ENCODE measurements at places on chromosomes 1 and 21.

DNA sequence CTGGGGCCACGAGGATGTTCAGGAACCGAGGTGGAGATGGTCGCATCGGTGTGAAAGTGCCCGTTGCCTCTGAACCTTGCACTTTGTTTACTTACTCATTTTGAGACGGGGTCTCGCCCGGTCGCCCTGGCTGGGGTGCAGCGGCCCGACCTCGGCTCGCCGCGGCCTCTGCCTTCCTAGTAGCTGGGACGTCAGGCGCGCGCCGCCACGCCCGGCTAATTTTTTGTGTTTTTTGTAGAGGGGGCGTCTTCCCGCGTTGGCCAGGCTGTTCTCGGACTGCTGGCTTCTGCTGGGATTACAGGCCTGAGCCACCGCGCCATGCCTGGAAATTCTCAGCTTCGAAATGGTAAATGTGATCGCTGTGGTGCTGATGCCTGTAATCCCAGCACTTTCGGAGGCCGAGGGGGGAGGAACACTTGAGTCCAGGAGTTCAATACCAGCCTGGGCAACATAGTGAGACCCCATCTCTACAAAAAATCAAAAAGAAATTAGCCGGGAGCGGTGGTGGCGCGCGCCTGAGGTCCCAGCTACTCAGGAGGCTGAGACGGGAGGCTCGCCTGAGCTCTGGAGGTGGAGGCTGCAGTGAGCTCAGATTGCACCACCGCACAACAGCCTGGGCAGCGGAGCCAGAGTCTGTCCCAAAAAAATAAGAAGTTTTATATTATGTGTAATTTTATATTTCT, 684 bp upstream of the MRPL20 start:
- DNase-seq, result no peak

DNA sequence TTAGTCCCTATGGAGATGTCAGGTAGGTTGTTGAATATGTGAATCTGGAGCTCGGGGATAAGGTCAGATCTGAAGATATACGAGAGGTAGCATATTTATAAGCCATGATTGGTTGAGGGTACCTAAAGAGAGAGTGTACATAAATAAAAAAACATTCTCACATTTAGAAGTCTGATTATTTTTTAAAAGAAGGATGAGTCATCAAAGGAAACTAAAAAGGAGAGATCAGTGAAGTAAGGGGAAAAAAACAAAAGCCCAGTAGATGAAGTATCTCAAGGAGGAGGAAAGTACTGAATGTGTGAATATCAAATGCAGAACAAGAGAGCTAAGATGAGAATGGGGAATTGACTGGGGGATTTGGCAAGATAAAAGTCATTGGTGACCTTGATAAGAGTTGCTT, 15.7 kb upstream of the ANGPTL1 start:
- no peak for DNase-seq

GRCh38 chr1:70411360-70411844, 334 bp downstream of the CTH start:
- peak; percentile 18 for DNase-seq

- no peak for DNase-seq
Observed at GRCh38 chr1:42738678-42739226, 1.3 kb downstream of the CLDN19 start.

DNA sequence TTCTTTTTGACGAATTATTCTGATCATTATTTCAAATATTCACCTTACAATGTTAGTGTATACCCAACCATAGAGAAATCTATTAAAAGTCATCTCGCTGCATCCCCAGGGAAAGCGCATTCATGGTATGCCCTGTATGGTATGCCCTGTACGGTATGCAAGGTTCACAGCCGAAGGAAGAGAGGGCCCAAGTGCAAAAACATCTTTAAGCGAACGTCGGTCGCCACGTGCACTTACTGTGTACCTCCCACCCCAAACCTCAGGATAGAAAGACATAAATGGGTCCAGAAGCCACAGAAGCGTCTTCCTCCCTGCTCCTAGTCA, 14.4 kb downstream of the HLX start:
- no peak for DNase-seq

DNA sequence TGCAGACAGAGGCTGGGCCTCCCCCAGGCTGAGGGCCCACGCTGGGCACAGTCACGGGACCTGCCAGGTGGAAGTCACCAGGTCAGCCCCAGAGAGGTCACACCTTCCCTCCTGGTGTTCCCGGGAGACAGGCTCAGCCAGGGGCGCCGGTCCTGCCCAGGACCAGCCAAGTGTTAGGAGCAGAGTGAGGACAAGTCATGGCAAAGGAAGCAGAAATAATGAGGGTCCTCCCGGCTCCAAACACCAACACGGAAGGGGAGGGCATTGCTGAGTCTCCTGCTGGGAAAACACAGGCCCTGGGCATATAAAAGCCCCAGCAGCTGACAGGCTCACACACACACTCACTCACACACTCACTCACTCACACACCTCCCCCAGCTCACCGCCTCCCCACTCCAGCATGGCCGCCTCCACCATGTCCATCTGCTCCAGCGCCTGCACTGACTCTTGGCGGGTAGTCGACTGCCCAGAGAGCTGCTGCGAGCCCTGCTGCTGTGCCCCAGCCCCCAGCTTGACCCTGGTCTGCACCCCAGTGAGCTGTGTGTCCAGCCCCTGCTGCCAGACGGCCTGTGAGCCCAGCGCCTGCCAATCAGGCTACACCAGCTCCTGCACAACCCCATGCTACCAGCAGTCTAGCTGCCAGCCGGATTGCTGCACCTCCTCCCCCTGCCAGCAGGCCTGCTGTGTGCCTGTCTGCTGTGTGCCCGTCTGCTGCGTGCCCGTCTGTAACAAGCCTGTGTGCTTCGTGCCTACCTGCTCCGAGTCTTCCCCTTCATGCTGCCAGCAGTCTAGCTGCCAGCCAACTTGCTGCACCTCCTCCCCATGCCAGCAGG, at the start of gene KRTAP10-10:
TSS of gene KRTAP10-10 (plus strand) at position 339 of the 833 bp plus-strand sequence. CDS start at position 401, 62 bp downstream.
- DNase-seq, result no peak

DNA sequence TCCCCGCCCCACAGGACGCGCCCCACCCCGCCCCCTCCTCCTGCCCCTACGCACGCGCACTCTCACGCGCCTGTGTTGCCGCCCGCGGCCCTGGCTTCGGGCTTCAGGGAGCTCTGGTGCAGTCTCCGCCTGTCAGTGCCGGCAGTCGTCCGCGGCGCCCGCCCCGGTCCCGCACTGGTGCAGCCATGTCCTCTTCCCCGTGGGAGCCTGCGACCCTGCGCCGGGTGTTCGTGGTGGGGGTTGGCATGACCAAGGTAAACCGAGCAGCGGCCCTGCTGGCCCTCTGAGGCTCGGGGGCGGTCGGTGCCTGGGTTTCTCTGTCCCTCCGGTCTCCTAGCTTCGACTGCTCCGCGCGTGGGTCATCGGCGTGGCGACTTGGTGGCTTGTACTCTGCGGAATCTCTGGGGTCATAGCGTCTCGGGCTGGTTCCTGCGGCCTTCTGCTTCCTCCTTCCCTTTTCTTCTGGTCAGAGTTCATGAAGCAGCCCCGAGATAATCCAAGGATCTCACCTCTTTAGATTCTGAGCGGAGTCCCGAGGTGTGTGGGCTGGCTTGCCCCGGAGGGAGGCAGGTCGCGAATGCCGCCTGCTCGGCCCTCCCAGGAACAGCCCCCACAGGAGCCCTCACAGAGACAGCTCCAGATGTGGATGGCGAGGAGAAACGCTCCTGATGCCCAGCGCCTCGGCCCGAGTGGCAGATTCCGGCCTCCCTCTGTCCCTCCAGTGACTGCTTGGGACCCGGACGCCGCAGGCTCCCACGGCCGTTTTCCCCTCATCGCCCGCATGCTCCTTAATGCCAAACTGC, at the start of gene SCP2:
TSS of gene SCP2 (plus strand) at position 65 of the 803 bp plus-strand sequence. CDS start at position 186, 121 bp downstream.
- peak; percentile 79 for DNase-seq

GRCh38 chr1:1924386-1924785, 5.3 kb upstream of the TMEM52 start:
- no peak for DNase-seq

DNA sequence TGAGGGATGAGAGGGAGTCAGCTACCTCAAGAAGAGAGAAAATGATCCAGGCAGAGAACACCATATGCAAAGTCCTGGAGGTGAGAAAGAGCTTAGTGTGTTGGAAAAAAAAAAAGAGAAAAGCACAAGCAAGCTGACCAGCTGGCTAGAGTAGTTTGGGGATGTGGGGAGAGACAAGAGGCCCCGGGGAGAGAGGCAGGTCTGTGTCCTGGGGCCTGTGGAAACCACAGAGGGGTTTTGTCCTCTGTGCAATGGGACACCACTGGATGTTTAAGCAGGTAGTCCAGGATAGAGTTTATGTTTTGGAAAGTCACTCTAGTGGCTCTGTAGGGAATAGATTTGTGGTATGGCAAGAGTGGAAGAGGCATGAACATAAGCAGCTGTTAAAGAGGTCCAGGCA, 14.4 kb upstream of the CHI3L1 start:
- no peak for DNase-seq

DNA sequence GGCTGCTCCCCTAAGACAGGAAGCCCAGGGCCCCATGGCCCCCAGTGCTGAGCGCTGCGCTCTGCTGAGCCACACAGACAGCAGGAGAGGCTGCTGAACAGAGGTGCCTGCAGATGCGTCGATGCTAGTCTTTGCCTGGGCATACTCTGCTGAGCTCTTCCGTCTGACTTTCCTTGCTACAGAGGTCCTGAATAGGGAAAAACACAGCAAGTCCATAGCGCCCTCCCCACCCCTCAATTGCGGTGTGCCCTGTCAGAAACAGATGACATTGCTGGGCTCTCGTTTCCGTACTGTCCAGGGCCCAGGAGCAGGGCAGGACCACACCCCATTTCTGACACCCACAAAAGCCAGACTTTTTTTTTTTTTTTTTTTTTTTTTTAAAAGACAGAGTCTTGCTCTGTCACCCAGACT, 252.5 kb downstream of the SDCCAG8 start:
- DNase-seq, result no peak

GRCh38 chr1:9112961-9113880, 15.7 kb downstream of the GPR157 start:
- no peak for DNase-seq

GRCh38 chr1:10767282-10767681, 29.2 kb downstream of the CASZ1 start:
- no peak for DNase-seq

- no peak for DNase-seq
Observed at GRCh38 chr1:156594190-156594589, 2.6 kb downstream of the NAXE start.
